ENCODE measurements at places on chromosomes 12 and 14.

DNA sequence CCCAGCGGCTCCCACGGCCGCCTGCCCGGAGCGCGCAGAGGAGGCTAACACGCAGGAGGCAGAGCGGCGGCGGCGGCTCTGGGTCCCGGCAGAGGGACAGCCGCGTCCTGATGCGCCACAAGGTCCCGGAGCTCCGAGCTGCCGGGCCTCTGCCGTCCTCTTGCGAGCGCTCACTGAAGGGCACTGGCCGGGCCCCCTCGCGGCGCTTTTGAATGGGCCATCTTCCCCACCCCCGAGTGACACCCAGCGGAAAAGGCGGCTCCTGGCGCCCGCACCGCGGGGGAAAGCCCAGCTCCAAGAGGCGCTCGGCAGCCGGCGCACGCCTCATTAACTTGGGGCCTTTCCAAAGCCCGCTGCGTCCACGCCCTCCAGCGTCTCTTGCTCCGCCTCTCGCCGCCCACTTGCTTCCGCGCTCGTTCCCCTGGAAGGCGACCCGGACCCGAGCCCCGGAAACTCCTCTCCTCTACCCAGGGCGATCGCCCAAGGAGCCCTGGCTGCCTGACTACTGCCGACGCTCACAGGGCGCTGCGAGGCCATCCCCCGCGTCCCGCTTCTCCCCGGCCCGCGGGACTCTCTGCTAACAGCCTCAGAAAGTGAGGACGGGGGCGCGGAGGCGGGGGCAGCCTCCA lies at the start of gene PHLDA1:
TSS of gene PHLDA1 (minus strand) at position 363 of the 629 bp plus-strand sequence.
- peak; percentile 95 for ATAC-seq

GRCh38 chr14:30214461-30215090 lies 286.9 kb upstream of the PRKD1 start:
- no peak for ATAC-seq

DNA sequence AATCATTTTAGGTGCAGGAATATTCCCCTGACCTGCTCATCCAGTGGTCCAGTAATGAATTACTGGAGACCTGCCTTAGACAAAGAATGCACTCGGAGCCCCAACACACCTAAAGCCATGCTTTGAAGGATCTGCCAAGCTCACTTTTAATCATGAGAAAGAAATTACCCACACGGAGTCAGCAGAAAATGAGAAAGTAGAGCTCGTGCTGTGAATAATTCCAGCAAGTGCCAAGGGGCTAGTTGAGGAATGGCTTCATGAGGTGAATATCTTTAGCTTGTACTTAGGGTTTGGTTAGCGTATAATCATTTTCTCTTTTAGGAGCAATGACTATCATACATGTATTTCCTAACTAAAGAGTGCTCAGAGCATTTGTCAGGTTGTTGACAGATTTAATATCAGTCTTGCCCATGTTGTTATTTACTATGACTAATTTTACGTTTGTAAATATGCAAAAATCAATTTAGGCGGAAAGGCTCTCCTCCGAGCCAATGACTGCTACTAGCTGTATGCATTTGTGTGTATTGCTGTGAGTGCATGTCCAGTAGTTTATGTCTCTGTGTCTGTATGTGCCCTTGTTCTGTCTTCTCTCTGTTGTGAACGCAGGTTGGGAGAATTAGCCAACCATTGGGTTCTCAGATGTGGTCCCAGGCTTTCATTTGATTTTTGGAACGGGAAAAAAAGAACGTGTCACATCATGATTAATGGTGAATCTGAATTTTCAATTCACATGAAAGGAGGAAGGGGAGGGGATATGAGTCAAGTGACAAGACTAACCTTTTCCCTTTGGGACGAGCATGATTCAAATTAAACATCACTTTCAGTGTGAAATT lies 98.4 kb downstream of the RMST start:
- no peak for ATAC-seq

GRCh38 chr14:86414146-86414545 lies 884.2 kb downstream of the FLRT2 start:
- ATAC-seq: no peak

GRCh38 chr12:81492131-81492720 lies 266.9 kb downstream of the PPFIA2 start:
- ATAC-seq: no peak

DNA sequence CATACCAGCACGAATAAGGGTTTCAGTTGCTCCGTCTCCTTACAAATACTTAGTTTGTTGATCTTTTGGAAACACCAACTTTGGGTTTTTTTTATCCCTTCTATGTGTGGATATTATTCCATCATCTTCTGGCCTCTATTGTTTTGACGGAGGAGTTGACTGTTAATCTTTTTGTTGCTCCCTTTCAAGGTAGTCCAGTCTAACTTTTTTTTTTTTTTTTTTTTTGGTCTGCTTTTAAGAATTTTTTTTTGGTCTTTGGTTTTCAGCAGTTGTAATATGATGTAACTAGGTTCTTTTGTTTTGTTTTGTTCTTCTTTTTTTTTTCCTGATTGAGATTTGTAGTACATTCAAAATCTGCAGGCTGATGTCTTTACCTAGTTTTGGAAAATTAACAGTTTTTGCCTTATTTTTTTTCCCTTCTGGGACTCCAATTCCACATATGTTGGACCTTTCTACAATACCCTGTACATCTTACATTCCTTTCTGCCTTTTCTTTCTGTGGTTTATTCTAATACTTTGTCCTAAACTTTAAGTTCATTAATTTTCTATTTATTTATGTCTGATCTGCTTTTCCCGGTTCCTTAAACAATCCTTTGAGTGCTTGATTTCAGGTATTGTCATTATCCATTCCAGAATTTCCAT lies 54.9 kb downstream of the DNAH10 start:
- ATAC-seq: no peak

DNA sequence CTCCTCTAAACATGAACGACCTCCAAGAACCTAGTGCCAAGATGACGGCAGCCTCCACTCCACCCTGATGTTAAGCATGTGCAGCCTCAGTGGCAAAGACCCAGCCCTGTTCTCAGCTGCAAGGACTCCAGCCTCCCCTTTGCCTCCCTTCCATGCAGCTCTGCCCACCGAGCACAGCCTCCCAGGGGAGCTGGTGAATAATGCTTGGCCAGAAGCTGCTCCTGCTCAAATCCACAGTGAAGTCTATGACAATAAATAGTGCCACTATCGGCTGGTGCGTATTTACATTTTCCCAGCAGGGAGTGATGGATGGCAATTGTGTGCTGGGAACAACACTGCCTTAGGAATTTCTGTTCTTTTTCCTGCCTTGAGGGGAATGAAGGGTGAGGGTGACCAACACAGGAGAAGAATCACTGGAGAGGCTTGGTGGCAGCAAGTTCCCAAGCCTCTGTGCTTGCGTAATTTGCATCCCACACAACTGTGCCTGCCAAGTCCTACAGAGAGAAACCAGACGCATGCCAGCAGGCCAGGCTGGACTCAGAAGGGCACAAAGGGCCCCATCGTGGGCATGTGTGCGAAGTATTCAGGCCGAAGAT lies 29.9 kb upstream of the TC2N start:
- ATAC-seq: no peak

DNA sequence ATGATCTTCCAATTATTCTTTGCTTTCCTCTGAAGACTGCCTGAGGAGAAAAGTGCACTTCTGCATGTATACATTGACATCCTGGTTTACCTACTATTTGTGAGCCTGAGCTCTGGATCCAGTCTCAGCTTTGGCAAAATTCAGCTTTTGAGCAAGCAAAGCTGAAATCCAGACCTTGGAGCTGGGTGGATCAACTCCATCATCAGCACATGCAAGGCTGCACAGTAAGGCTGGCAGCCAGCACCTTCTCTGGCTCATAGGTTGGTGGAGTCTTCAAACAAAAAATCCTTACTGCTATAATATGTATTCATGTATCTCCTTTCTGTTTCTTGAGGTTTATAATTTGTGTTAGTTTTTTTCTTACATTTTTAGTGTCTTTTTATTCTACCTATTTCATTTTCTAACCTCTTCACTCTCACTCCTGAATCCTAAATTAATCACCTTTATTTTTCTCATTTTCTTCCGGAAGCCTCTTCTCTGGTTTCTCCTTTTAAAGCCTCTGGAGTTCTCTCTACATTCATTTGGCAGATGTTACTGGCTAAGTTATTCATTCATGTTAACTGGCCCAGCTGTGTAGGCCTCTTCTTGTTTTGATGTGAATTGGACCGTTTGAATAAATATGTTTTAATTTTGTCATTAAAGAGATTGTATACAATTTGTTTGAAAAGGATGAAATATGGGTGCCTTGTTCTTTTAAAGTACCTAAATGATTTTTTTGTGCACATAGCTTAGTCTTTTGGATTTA lies 224.8 kb downstream of the DACT1 start:
- no peak for ATAC-seq

All from stimulated activated memory B cell treated with anti-CD40 and anti-IgM and Interleukin-4, amounts not matched to agents 10 μg/mL and 1 μg/mL and 100 μg/mL, for 72 hours (primary cell).